ENCODE measurements at places on chromosomes 16 and 17.

GRCh38 chr16:56298116-56298515, 106.8 kb downstream of the GNAO1 start:
- DNase-seq: no peak

- no peak for DNase-seq
Observed at GRCh38 chr16:17170435-17170834, 300.3 kb downstream of the XYLT1 start.

GRCh38 chr17:49016775-49017463, 19.7 kb downstream of the IGF2BP1 start:
- DNase-seq: no peak

GRCh38 chr16:56300891-56301850, 109.9 kb downstream of the GNAO1 start:
- peak; percentile 46 for DNase-seq

GRCh38 chr16:7355758-7356157, 23.1 kb downstream of the RBFOX1 start:
- DNase-seq: no peak

GRCh38 chr17:49995055-49995738, at the start of gene DLX3:
Gene DLX3, minus strand, starts transcription at chr17:49995224. Its CDS starts 226 bp downstream, at chr17:49994998.
- peak; percentile 15 for DNase-seq

DNA sequence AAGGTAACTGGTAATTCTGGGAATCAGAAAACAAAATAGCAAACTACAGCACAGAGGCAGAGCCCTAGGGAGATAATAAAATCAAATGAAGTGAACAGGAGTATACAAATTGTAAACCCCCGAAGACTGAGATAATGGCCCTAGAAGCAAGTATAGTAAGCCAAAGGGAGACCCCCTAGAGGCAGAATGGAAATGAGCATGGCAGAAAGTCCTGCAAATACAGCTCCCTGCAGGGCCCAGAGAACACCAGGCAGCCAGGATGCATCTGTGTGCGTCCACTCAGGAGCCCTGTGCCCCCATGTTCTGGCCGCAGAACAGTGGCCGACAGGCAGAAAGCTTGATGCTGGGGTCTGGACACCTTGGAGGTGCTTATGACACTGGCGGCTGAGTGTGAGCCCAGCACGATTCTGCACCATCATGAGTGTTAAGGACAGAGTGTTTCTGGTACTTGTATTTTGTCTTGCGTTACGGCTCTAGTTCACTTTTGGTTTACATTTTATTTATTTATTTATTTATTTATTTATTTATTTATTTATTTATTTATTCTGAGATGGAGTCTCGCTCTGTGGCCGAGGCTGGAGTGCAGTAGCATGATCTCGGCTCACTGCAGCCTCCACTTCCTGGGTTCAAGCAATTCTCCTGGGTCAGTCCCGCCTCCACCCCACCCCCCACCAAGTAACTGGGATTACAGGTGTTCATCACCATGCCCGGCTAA, 48.7 kb downstream of the RGS9 start:
- DNase-seq: no peak

Measured in astrocyte of the cerebellum (primary cell).